Ammon's horn (tissue), 1 donor: ENCODE measurements at places on chromosomes 16 and 17.

GRCh38 chr17:12659500-12659899 lies 6.2 kb upstream of the MYOCD start:
- no peak for DNase-seq

GRCh38 chr17:37489197-37490001 lies at the start of gene DUSP14:
DUSP14 (plus strand) TSS chr17:37489891; CDS start chr17:37512273, 22,382 bp downstream.
- DNase-seq, result peak; percentile 88

GRCh38 chr16:80664226-80664625 lies 123.4 kb downstream of the DYNLRB2 start:
- no peak for DNase-seq

GRCh38 chr16:49730772-49731171 lies 125.1 kb downstream of the ZNF423 start:
- no peak for DNase-seq

GRCh38 chr17:3534881-3535252 lies 22.7 kb downstream of the TRPV3 start:
- DNase-seq, result peak; percentile 87

GRCh38 chr17:17628388-17629008 lies 37.0 kb upstream of the PEMT start:
- DNase-seq, result no peak

- no peak for DNase-seq
These were observed 18.5 kb downstream of the GAA start for GRCh38 chr17:80119839-80120238.

GRCh38 chr17:8966926-8967325 lies 1.4 kb upstream of the PIK3R5 start:
- peak; percentile 64 for DNase-seq

- no peak for DNase-seq
These were observed 8.8 kb downstream of the NDEL1 start for GRCh38 chr17:8444494-8444893.
